ENCODE measurements at places on chromosomes 2 and 18. TPM values are rescaled to one million over a fixed set of nuclear protein-coding genes. Genes with fewer than 3 reads are reported as not detected.

DNA sequence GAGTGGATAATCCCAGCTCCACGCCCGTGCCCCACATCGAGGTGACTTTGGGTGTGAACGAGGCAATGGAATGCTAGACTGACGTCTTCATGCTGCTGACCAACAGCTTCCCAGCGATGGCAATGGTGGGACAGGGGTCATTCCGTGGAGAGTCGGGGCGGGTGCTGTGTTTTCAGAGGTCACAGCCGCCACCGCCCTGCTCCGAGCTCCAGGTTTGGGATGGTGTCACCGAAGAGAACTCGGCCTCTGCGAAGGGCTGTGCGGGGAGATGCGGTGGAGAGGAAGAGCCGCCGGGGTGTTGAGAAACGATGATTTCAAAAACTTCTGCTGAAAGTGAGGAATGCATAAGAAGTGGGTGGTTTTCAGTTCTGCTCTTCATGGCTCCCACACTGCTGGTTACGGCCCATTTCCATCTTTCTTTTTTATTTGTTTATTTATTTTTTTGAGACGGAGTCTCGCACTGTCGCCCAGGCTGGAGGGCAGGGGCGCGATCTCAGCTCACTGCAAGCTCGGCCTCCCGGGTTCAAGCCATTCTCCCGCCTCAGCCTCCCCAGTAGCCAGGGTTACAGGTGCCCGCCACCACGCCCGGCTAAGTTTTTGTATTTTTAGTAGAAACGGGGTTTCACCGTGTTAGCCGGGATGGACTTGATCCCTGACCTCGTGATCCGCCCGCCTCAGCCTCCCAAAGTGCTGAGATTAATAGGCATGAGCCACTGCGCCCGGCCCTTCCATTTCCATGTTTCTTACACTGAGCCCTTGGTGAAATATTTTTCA is 142.6 kb downstream of the RTP5 start:
- no peak for DNase-seq

DNA sequence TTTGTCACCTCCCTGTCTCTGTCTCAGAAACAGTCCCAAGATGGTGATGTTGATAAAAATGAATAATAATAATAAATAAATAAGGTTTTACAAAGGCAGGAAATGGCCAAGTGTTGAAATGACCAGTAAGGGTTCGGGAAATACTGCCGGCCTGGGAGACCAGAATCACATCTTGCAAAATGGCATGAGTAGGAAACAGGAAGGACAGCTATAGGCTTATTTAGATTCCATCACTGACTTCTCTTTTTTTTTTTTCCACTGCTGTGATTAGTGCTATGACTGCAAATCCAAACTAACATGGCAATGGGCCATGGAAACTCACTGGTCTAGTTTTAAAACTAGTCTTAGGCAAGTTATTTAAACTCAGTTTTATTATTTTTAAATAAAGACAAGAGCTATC is 60.6 kb downstream of the SCN1A start:
- DNase-seq = no peak

GRCh38 chr2:53170466-53170865 is 597.1 kb upstream of the CHAC2 start:
- DNase-seq = no peak

GTF3C2 gene
- 55.7 TPM for total RNA-seq

- no peak for DNase-seq
These were observed 126.2 kb downstream of the CAPN13 start for GRCh38 chr2:30681022-30681421.

DNA sequence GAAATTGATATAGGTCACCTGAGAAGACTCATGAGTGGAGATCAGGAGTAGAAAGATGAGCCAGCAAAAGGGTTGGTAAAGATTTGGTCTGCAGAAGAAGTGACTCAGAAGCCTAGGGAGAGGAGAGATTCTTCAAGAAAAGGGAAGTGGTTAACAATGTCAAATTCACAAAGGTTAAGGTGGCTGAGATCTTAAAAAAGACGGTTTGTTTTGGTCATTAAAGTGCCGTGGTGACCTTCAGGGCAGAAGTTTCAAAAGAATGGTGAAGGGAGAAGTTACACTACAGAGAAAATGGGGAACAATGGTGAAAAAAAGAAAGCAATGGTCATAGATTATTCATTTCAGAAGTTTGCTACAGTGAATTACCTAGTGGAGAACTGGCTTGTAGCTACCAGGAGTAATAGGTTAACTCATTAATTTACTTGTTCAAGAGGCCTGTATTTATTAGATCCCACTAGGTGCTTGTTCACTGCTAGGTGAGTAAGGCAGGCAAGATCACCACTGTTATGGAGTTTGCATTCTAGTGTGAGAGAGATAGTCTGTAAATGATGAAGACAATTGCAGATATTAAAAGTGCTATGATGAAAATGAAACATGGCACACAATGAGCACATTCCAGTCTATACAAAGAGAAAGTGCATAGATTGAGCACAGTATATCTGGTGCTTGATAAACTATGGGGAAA is 43.0 kb downstream of the FBXO48 start:
- no peak for DNase-seq

ABCG8 gene
- not detected for total RNA-seq

DNA sequence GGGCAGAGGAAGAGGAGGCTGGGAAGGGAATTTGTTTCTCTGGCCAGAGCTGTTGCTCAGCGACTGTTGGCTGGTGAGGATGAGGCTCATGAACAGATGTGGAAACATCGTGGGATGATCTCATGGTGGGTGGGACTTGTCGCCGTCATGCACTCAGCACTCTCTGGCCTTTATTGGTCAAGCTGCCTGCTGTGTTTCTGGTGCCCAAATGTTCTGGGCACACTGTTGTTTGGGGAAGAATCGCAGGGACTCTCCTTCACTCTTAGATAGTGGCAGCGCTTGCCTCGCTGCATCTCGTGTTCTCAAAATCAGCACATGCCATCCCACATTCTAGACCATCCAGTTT is 145.6 kb downstream of the AGAP1 start:
- no peak for DNase-seq

LOXHD1 gene
- total RNA-seq = 0.59 TPM

GRCh38 chr18:60199505-60199904 is 173.1 kb downstream of the MC4R start:
- DNase-seq = no peak

GAREM1 gene
- 7.8 TPM for total RNA-seq

- no peak for DNase-seq
These were observed 198.7 kb downstream of the CCDC85A start for GRCh38 chr2:56382466-56382865.

DNA sequence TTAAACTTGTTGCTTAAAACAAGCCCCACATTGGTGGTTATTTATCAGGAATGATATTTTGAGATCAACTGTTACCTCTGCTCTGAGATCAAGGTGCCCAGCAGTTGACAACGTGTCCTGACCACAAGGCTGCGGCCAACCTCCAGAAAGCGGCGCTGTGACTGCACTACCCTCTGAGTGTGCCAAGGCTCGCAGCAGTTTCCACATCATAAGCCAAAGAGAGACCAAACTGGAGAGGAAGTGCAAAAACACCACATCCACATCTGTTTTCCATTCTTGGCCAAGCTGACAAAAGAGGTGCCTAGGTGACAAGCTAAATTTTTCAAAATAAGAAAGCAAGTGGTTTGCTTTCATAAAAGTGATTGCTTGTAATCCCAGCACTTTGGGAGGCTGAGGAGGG is 410.8 kb upstream of the POU3F3 start:
- DNase-seq = no peak

CXCR1 gene
- 0.16 TPM for total RNA-seq

DNA sequence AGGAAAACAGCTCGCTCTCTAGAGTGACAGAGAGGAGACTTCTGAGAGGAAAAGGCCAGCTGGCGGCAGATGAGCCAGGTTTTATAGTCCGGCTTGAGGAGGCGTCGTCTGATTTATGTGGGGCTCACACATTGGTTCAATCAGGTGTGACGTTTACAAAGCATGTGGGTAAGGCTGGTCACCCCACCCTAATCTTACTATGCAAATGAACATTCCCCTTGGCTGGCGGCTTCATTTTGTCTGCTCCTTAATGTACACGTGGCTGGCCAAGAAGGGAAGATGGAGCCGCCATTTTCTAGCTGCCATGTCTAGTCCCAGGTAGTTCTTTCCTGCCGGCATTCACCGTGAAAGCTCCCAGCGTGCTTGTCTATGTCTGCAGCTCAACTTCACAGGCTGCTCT is 299.1 kb upstream of the SPRED2 start:
- DNase-seq = no peak

HNRNPLL gene
- total RNA-seq = 48.3 TPM

LRRC30 gene
- total RNA-seq = not detected

DYNAP gene
- not detected for total RNA-seq

GAL3ST2 gene
- not detected for total RNA-seq

DNA sequence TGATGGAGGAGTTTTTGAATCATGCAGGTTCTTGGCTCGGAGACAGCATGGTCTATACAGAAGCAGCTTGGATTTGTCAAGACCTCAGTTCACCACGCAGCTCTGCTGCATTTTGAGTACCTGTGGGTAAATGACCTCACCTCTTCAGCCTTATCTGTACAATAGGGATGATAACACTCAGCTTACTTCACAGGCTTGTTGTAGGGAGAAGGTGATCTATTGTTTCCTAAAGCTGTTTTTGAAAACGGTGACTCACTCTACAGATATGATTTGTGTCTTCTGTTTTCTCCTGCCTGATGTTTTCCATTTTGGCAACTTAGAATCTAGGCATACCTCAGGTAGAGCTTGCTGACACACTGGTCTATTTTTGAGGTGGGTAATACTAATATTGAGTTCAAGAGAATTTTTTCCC is 80.3 kb downstream of the FMNL2 start:
- DNase-seq = no peak
